ENCODE measurements at places on chromosomes 3 and 15. TPM values are rescaled to one million over a fixed set of nuclear protein-coding genes. Genes with fewer than 3 reads are reported as not detected.

CPNE4 gene
- total RNA-seq: not detected

- H3K27ac ChIP-seq: no peak overlapping the region
- peaks cover 1% of the 10 kb centered on the region for H3K27me3 ChIP-seq
- H3K36me3 ChIP-seq: no peaks in the 10 kb centered on the region
- DNase-seq: no peak
- H3K4me3 ChIP-seq: no peak overlapping the region
Measured at GRCh38 chr3:65995030-65995429, 43.7 kb downstream of the MAGI1 start.

DNA sequence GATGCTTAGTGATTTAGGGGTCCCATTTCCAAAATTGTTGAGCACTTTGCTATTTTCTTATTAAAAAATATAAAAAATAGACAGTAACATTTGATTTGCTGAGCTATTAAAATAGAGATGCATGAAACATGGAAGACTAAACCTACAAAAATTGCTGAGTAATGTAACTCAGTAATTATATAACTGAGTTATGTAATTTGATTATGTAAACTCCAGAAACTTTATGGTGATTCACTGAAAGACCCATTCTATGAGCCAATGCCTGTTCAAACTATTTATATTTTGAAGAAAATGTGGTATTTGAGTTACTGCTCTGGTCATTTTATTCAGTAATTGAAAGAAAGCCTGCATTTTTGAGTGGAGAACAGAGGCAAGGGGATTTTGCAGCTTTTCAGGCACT lies 1221.5 kb upstream of the ALCAM start:
- H3K4me3 ChIP-seq: no peak overlapping the region
- H3K27me3 ChIP-seq: no peaks in the 10 kb centered on the region

- H3K4me3 ChIP-seq: no peak overlapping the region
- peaks cover 12% of the 10 kb centered on the region for H3K4me1 ChIP-seq
- H3K36me3 ChIP-seq: no peaks in the 10 kb centered on the region
- H3K27me3 ChIP-seq: no peaks in the 10 kb centered on the region
- DNase-seq: no peak
- H3K27ac ChIP-seq: no peak overlapping the region
Measured at GRCh38 chr3:20190991-20191390, 5.0 kb upstream of the SGO1 start.

DNA sequence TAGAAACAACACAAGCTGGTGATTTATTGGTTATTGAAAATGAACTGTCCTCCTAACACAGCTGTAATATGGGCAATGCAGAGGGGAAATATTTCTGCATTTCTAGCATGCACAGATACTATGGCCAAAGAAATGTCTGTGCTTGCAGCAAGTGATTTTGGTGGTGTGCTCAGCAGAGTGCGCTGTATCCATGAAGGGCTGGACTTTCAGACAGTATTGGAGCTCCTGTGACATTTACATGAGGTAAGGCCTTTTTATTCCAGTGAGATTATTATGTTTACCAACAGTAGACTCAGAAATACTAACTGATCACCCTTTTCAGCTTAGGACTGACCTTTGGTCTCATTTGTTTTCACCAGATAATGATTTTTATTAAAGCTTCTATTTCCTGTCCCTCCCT lies 1302.6 kb upstream of the EPHA6 start:
- H3K27ac ChIP-seq: no peak overlapping the region
- no peak overlapping the region for H3K4me3 ChIP-seq
- H3K4me1 ChIP-seq: no peaks in the 10 kb centered on the region
- no peaks in the 10 kb centered on the region for H3K36me3 ChIP-seq

- no peak overlapping the region for H3K27ac ChIP-seq
- H3K27me3 ChIP-seq: peaks cover 3% of the 10 kb centered on the region
- DNase-seq: no peak
- no peaks in the 10 kb centered on the region for H3K36me3 ChIP-seq
Measured at GRCh38 chr3:2484162-2485026, 385.7 kb downstream of the CNTN4 start.

ADAMTS17 gene
- 11.5 TPM for total RNA-seq

MCF2L2 gene
- total RNA-seq: 7.3 TPM

SEMA3F gene
- total RNA-seq: 0.35 TPM

- H3K36me3 ChIP-seq: no peaks in the 10 kb centered on the region
- no peaks in the 10 kb centered on the region for H3K27me3 ChIP-seq
- DNase-seq: no peak
- H3K4me1 ChIP-seq: no peaks in the 10 kb centered on the region
Measured at GRCh38 chr3:191563722-191564121, 102.8 kb downstream of the PYDC2 start.

GPX1 gene
- total RNA-seq: 73.8 TPM

DNA sequence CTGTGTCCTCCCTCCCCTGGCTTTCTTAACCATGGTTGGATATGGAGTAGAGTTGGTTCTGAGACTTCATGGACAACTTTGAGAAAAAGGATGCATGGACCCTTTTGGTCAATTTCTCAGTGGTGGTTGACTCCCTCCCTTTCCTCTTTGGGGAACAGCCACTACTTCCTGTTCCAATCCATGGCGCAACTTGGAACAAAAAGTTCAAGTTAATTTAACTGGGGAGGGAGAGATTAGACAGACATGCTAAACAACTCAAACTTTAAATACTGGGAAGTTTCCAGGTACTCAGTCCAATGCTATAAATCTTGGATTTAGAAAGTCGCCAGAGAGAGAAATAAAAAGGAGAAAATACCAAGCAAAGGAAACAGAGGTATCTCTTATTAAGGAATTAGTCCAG lies 202.2 kb downstream of the PDZRN3 start:
- H3K4me1 ChIP-seq: no peaks in the 10 kb centered on the region
- no peaks in the 10 kb centered on the region for H3K27me3 ChIP-seq
- H3K36me3 ChIP-seq: no peaks in the 10 kb centered on the region
- DNase-seq: no peak
- no peak overlapping the region for H3K4me3 ChIP-seq
- H3K27ac ChIP-seq: no peak overlapping the region

DNA sequence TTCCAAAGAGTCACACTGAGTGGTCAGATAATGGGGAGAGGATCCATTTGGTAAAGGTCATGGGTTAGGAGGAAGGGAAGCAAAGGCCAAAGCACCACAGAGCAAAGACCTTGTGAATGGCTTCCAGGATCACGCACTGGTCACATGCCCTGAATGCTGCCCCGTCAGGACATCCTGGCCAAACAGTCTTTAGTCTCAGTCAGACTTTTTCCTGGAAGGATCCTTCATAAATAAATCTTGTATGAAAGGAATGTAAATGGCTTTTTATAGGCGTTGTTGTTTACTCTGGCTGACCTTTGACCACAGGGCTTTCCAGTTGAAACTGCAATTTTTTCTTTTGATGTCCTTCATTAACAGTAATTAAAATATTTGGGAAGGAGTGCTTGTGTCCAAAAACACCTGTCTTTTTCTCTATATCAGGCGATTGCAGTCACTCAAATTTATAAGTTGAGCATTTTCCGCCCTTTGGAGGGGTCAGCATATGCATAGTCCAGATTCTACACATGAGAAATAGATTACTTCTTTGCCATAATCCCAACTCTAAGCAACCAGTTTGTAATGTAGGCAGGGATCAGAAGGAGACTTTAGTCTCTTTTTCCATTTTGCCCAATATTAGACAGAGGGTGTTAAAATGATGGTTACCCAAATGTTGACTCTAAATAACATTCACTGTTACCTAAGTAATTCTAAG lies 48.4 kb downstream of the CHAC1 start:
- no peaks in the 10 kb centered on the region for H3K4me1 ChIP-seq
- peaks cover 48% of the 10 kb centered on the region for H3K36me3 ChIP-seq
- H3K4me3 ChIP-seq: no peak overlapping the region
- no peak overlapping the region for H3K27ac ChIP-seq
- no peak for DNase-seq
